Ammon's horn (tissue), 1 donor: ENCODE measurements at places on chromosomes 2 and 18.

DNA sequence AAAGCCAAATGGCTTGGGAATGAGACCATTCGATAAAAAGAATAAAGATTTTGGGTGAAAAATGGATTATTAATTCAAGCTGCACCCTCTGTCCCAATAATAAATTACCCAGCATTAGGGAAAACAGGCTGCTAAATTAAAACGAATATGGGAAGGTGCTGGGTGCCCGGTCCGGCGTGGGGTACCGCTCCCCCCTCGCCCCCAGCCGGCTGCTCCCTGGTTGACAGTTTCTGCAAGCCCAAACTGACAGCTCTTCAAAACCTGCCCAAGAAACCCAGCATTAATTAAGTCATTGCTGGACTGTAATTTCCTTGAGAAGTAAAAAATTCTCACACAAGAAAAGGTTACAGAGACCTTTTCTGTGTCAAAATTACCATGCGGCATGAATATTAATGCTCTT, 98.6 kb downstream of the PTGR3 start:
- no peak for DNase-seq

GRCh38 chr2:193523662-193524061, 1328.9 kb upstream of the TMEFF2 start:
- DNase-seq = no peak

DNA sequence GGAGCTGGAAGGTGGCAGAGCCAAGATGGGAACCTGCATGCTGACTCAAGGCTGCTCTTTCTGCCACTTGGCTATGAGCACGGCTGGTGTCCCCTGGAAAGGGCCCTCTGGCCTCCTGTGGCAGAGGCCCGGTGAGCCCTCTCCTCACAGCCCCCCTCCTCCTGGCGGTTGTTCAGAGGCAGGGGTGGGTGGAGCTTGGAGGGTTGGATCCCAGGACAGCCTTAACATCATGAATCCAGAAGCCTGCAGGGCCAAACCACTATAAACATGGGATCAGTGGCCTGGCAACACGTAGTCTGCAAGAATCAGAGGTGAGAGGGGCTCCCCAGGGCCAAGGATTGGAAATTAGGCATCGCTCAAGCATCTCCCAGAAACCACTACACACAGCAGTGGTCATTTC, 48.5 kb upstream of the LOXHD1 start:
- no peak for DNase-seq

DNA sequence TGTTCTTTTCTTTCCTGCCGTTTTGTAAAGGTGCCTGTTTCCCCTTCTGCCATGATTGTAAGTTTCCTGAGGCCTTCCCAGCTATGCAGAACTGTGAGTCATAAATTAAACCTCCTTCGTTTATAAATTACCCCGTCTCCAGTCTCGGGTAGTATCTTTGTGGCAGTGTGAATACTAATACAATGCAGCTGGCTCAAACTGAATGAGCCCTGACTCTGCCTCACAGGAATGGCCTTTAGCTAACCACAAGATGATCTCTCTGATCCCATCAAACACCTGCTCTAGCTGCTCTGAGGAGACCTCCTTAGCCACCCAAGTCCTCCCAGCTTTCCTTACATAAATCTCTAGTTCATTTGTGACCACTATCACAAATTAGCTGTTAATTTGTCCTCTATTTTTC, 41.5 kb upstream of the CAB39 start:
- no peak for DNase-seq

DNA sequence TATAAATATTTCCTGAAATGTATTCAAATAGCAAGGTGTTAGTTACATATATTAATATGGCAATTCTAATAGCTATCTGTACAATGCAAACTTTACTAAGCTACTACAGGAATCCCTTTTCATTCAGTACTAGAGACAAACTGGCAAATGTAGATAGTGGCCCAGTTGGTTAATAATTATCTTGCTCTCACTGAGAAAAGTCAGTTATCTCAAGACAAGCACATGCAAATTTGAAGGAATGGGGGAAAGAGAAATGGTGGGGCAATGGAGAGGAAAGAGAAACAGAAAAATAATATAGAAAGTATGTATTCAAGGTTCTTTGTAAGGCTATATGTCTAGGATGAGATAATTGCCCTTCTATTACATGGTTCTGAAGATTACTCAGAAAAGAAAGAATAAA, 280.0 kb downstream of the FIGN start:
- DNase-seq = no peak

GRCh38 chr2:107529146-107529545, 297.5 kb upstream of the RGPD4 start:
- DNase-seq = no peak

DNA sequence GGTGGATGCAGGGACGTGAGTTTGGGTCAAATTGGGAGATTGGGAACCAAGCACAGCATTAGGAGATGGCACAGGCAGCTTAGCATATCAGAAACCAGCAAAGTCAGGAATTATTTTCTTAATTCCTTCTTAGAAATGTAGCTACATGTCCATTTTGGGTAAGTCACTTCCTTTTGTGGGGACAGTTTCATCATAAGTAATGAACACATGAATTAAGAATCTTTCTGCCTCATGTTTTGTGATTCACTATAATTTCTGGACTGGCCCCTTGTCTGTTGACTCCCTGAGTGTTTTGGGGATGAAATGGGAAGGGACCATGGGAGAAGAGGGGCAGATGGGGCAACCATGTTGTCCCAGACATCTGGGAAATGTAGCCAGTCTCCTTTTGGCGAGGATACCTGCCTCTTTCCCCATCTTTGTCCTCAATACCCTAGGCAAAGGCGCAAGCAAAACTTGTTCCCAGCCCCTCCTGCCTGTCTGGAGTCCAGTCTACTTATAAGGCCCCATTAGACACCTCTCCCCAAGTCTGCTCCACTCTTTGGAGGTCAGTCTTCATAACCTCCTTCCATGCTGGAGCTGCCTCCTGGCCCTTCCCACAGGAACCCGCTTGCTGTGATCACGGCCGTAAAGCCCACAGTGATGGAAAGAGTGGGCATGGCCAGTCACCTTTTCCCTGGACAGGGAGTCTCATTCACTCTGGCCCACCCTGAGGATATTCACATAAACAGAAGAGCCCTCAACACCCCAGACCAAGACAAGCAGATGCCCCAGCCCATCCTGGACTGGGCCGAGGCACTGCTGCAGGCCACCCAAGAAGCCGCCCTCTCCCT, 25.7 kb downstream of the MTHFD2 start:
- DNase-seq = no peak
